Hematopoietic multipotent progenitor cell treated with erythropoietin and hydrocortisone succinate and interleukin-3 and kit ligand, for 15 days (in vitro differentiated cells): ENCODE measurements at places on chromosomes 4 and X.

- no peak for DNase-seq
Measured at GRCh38 chr4:164383358-164384220, 370.3 kb upstream of the SMIM31 start.

DNA sequence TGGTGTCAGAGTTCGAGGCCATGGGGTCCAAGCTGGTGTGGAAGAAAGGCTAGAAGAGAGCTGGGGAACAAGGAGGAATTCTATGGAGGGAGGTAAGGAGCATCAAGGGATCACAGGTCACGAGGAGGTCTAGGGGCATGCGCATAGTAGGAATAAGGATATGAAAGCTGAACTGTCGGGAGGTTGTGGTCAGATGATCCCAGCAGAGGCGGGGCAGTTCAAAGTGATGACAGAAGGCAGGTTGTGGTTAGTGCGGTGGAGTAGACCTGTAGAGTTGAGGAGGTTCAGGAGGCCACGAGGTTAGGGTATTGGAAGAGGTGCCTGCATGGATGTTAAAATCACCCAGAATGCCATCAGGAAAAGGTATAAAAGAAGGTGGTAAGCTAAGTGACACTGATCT, 156.3 kb downstream of the TMEM164 start:
- no peak for DNase-seq

DNA sequence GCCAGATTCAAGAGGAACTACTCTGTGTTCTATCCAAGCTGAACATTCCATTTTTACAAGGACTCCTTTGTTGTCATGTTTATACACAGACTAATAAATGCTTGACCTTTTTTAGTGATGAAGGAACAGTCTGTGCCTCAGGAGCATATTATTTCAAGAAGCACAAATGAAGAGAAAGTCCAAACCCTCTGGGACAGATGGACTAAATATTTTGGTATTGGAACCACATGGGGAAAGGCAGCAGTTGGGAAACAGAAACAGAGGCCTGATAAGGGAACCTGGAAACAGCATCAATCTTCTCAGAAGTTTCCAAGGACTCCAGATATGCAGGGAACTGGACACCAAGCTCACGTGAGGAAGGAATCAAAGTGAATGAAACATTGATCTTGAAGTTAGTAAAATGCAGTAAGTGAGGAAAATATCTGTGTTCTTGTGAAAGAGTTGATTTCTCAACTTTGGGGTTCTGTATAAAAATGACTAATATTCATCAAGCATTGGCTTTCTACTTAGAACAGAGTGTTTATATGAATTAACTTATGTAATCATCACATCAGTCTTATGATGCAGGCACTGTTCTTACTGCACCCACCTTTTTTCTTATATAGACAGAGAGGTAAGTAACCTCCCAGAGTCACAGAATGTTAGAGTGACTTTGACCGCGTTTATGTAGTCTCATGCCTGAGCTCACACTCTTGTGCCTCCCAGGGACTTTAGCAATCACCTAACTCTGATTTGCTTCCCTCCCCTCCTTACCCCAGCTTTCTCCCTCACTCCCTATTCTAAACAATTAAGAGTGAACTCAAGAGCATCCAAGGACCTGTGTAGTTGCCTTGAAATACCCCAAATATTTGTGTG, 148.9 kb upstream of the JADE1 start:
- DNase-seq, result no peak

- no peak for DNase-seq
Measured at GRCh38 chr4:106773076-106773905, 262.8 kb downstream of the DKK2 start.

DNA sequence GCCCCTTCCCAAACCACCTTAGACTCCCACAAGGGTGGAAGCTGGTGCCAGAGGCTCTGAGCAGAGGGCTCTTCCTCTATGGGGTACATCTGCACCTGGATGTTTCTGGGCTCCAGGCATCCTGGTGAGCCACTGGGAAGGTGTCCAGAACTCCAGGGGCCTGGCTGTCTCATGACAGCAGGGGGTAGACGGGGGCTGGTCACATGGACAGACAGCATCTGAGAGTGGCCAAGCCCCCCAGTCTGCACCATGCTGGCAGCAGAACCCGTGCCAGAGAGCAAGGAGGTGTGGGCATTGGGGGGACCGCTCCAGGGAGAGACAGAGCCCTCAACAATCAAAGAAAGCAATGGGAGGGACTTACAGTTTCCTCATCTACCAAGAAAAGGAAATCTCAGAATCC, 39.5 kb downstream of the ZFYVE28 start:
- DNase-seq, result no peak

GRCh38 chr4:61571761-61572559, 371.8 kb downstream of the ADGRL3 start:
- no peak for DNase-seq

DNA sequence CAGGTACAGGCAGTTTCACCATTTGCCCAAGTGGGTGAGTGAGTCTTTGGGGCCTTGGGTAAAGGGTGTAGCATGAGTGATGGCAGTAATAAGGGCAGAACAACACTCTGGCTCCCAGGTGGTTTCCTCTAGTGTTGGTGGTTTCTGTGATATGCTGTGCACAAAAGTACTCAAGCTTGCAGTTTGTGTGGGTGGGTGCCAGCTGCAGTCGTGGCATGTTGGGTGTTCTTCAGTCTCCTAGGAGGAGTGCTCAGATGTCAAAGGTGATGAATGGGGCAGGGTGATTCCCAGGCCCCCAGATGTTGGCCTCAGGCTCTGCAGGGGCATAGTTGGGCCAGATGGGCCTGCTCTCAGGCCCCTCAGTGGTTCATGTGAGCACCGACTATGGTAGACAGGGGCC, 166.1 kb upstream of the KLF8 start:
- DNase-seq, result no peak

GRCh38 chrX:95754411-95754810, 930.2 kb upstream of the DIAPH2 start:
- no peak for DNase-seq

DNA sequence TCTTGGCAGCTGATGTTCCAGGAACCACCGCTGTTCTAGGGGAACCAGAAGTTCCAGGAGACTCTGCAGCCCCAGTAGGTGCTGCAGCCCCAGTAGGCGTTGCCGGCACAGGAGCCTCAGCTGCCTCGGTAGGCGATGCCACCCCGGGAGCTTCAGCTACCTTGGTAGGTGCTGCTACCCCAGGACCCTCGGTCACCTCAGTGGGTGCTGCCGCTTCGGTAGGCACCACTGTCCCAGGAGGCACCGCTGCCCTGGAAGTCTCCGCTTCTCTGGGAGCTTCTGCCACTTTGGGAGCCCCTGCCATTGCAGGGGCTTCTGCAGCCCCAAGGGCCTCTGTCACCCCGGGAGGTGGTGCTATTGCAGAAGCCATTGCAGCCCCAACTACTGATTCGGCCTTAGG, 2.8 kb downstream of the ARMCX2 start:
- DNase-seq, result no peak

- no peak for DNase-seq
Measured at GRCh38 chr4:93865650-93866049, 37.1 kb downstream of the ATOH1 start.

GRCh38 chrX:148580016-148580415, 79.6 kb downstream of the AFF2 start:
- no peak for DNase-seq

DNA sequence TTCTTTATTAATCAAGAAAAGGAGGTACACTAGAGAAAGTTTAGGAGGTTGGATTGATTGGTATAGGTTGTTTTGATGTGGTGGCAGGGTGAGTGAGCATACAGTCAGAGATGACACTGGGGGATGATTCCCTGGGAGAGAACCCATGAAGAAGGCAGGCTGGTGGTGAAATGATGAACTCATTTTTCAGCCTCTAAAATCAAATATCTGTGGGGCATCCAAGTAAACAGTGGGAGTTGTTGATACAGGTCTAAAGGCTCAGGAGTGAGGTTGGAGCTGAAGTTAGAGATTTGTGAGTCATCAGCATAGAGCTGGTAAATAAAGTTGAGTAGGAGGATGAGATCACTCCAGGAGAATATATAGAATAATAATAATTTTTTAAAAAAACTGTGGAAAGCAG, 10.0 kb upstream of the AP1S2 start:
- DNase-seq, result no peak

DNA sequence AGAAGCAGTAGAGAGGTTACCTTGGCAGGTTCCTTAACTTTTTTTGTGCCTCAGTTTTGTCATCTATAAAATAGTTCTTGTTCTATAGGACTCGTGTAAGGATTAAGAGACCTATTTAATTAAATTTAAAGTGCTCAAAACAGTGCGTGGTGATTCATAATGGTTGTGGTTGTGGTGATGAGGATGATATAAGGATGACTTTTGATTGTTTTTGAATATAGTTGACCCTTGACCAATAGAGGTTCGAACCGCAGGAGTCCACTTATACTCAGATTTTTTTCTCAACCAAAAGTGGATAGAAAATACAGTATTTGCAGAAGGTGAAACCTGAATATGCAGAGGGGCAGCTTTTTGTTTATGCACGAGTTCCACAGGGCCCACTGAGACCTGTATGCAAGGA, 14.6 kb downstream of the SMAD1 start:
- DNase-seq, result no peak

- DNase-seq, result no peak
Measured at GRCh38 chr4:1523033-1523432, 116.8 kb upstream of the NKX1-1 start.

- no peak for DNase-seq
Measured at GRCh38 chr4:32037399-32037798, 1317.2 kb downstream of the PCDH7 start.

GRCh38 chr4:109648266-109648996, 54.8 kb downstream of the CASP6 start:
- no peak for DNase-seq

GRCh38 chrX:50941638-50942037, 31.1 kb downstream of the BMP15 start:
- DNase-seq, result no peak

GRCh38 chr4:24913119-24913485, 260 bp upstream of the CCDC149 start:
- no peak for DNase-seq

DNA sequence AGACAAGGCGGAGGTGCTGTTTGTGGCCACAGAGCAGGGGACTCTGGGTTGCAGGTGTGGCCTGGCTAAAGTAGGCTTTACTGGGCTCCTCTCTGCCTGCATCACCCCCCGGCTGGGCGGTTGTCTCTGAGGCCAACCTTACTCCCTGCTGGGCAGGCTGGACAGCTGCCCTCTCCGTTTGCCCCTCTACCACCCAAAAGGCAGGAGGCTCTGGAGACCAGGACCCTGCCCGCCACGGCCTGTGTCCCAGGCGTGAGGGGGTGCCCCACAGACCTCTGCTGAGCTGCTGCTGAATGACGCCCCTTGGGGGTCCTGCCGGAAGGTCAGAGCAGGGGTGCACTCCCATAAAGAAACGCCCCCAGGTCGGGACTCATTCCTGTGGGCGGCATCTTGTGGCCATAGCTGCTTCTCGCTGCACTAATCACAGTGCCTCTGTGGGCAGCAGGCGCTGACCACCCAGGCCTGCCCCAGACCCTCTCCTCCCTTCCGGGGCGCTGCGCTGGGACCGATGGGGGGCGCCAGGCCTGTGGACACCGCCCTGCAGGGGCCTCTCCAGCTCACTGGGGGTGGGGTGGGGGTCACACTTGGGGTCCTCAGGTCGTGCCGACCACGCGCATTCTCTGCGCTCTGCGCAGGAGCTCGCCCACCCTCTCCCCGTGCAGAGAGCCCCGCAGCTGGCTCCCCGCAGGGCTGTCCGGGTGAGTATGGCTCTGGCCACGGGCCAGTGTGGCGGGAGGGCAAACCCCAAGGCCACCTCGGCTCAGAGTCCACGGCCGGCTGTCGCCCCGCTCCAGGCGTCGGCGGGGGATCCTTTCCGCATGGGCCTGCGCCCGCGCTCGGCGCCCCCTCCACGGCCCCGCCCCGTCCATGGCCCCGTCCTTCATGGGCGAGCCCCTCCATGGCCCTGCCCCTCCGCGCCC, 920 bp downstream of the HTT-AS start:
- DNase-seq, result no peak

- DNase-seq, result no peak
Measured at GRCh38 chrX:146615628-146616348, 193.8 kb upstream of the CXorf51B start.

DNA sequence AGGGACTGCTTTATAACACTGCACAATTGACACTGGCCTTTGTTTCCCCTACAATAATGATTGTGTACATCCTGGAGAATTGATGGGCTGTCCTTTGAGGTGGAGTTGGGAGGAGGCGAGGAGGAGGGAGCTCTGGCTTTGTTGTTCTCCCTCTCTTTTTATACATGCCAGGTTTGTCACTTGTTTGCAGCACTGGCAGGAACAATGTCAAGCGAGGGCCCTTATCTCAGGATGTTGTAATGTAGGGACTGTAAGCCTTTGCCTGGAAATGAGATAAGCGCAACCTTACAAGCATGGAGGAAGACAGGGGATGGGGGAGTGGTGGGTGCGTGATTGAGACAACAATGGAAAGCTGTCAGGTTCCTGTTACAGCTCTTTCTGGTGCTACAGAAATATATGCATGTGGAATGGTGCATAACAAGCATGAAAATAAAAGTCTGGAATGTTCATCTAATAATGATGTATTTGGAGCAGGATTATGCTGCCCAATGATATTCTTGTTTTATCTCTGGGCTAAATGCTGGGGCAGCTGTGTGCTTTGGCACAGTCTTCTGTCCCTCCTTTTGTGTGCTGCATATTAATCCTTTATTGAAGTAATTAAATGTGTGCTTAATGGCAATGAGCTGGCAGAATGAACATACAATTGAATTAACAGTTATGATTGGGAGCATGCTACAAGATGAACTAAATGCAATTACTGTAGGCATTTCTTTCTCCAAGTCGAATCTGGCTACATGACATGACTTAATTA, 294.4 kb downstream of the GPAT3 start:
- no peak for DNase-seq

GRCh38 chrX:82734140-82734539, 774.0 kb upstream of the POU3F4 start:
- no peak for DNase-seq

DNA sequence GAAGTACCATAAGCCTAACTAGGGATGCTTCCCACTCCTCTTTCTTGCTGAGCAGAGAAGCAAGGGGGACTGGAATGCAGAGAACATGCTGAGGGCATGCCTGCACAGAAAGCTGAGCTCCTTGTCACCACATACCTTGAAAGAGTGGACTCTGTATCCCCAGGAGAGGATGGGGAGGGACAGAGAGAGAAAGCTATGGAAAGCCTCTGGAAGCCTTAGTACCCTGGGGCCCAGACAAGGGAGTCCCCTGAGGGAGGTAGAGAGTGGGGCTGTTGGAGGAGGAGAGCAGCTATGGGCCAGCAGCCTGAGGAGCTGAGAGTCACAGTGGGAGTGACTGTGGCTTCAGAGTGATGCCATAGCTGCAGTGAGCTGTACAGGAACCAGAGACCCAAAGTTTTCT, 77.9 kb downstream of the RTL9 start:
- DNase-seq, result no peak

DNA sequence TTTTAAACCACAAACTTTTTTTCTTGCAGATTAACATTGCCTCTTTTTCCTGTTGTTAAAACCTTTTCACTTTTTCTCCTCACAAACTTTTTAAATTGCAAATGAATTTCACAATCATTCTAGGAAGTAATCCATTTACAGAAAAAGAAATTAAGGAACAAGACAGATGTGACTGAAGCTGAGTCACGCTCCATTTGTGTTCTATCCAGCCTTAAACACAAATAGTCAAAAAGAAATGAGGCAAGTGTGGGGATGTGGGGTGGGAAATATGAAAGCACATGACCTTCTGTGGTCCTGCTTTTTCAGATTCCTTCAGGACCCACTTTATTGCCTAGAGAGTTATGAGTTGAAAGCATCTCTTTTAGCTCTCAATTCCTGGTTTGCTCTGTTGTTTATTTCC, 197.0 kb downstream of the ADGRL3 start:
- no peak for DNase-seq
